Activated T-cell treated with anti-CD3 and anti-CD28 coated beads, Interleukin-2, amount 50 U/mL, for 1 hour (primary cell): ENCODE measurements at places on chromosomes 3 and 15.

DNA sequence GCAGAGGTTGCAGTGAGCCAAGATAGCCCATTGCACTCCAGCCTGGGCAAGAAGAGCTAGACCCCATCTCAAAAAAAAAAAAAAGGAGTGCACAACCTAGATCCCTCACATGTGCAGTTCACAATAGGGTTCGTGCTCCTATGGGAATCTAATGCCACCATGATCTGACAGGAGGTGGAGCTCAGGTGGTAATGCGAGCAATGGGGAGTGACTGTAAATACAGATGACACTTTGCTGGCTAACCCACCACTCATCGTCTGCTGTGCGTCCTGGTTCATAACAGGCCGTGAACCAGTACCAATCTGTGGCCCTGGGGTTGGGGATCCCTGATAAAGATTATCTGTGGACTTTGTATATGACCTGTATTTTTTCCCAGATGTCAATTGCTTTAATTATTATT lies 16.7 kb downstream of the USP8 start:
- no peak for DNase-seq

GRCh38 chr3:69288161-69288895 lies 97.6 kb downstream of the FRMD4B start:
- DNase-seq = no peak

DNA sequence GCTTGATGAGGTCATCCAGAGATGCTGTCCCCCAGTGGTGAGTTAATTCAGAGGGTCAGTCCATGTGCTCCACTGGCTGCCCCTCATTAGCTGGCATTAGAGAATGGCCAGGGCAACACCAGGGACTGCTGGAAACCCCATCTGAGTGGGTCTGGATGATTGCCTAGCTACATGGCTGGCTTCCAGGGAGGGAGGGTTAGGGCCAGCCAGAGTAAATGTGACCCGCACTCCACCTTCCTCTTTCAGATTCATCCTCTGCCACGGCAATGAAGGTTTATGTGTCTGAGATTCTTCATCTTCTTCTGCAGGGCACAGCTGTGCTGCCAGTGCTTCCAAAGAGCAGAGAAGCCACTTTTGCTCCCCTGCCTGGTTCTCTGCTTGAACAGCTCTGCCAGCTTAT lies 391.9 kb downstream of the OCA2 start:
- no peak for DNase-seq

- no peak for DNase-seq
Observed at GRCh38 chr3:171346019-171346418, 114.2 kb downstream of the TNIK start.

GRCh38 chr15:77027111-77027696 lies 32.3 kb downstream of the PSTPIP1 start:
- DNase-seq = no peak

- no peak for DNase-seq
Observed at GRCh38 chr3:37145611-37146010, 28.8 kb downstream of the LRRFIP2 start.

DNA sequence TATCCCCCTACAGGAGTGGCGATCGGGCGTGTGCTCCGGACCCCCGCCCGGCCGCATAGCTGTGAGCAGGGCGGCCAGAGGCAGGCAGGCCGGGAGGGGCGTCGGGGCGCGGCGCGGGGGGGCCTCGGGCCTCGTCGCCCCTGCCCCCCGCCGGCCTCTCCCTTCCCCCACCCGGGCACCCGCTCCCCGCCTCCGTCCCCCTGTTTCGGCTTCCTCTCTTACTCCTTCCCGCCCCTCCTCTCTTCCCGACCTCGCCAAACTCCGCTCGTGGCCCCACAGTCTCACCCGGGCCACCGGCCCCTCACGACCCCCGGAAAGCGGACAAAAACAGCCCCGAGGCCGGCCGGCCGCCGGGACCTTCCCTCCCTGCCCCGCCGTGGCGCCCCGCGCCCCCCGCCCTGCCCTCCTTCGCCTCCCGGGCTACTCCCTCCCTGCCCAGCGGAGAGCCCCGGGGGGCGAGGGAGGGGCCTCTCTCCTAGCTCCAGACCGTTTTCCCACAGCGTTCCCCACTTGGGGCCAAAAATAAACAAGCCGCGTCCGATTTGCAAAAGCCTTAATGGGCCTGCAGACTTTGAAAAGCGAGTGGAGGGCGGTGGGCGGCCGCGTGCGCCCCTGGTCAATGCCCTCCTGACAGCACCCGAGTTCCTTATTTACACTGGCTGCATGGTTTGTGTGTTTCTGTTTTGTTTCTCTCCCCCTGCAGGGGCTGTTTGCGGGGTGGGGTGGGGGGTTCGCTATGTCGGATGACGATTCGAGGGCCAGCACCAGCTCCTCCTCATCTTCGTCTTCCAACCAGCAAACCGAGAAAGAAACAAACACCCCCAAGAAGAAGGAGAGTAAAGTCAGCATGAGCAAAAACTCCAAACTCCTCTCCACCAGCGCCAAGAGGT lies 1.0 kb downstream of the UBE2E1 start:
- DNase-seq = peak; percentile 29

DNA sequence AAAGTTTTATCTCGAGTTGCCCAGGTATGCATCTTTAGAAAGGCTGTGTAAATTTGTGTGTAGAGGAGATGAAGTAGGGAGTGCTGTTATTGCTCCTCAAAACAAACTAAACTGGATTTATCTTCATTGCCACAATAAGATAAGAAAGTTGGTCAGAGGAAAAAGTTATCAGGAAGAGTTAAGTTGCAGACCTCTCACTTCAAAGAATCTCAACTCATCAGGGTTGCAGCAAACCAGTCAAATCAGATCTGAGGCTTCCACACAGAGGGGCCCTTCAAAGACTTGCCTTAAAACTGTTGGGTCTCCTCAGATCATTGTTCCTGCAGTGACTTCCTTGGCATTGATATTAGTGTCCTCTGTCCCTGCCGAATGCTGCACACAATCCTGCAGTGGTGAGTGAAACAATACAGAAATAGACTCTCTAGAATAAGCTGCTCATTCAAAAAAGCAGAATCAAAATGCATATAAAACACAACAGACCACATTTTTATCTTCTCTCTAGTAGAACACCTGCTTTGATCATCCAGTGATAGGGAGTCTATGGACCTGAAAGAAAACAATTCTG lies 191.2 kb upstream of the CBLB start:
- no peak for DNase-seq

- no peak for DNase-seq
Observed at GRCh38 chr3:139421460-139421859, 32.0 kb upstream of the COPB2 start.

- no peak for DNase-seq
Observed at GRCh38 chr3:128400671-128401070, 66.0 kb downstream of the DNAJB8 start.

DNA sequence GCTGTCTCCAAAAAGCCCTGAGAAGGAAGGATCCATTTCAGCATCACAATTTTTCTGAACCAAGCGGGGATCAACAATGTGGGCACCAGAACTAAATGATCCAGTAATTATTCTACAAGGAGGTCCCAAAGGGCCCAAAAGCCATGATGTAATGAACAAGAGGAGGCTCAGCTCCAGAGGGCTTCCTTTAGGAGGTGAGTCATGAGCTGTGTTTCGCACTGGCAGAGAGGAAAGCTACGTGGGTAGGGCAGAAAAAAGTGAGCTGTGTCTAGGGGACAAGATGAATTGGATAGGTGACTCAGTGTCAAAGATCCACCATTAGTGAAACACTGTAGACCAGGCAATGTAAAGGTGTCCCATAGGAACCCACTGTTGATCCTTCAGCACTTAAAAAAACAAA lies 113.4 kb downstream of the RORA start:
- no peak for DNase-seq

GRCh38 chr3:132536442-132537153 lies 60.5 kb upstream of the ACKR4 start:
- DNase-seq = no peak

DNA sequence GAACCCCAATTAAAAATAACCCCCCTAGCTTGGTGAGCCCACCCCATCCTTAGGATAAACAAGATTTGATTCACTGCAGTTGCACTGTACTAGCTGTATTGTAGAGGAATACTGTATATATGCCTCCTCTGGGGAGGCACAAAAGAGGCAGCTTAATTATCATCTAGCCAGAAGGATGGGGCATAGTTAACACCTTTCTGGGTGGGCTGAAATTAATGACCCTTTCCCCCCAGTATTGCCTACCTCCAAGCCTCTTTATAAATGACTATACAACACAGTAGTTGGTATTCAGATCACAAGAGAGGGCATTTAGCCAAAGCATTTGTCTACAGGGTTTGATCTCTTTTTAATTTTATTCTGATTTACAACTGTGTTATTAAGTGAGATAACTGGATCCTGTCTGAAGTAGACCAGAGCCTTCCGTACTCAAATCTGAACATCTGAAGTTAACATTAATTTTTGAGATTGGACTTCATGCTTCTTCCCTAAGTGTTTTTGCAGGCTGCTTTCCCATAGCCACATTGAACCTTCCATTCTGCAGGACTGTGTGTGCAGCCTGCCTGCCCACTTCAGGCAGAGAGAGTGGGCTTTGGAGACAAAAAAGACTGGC lies 807.0 kb upstream of the ARRDC4 start:
- DNase-seq = no peak

DNA sequence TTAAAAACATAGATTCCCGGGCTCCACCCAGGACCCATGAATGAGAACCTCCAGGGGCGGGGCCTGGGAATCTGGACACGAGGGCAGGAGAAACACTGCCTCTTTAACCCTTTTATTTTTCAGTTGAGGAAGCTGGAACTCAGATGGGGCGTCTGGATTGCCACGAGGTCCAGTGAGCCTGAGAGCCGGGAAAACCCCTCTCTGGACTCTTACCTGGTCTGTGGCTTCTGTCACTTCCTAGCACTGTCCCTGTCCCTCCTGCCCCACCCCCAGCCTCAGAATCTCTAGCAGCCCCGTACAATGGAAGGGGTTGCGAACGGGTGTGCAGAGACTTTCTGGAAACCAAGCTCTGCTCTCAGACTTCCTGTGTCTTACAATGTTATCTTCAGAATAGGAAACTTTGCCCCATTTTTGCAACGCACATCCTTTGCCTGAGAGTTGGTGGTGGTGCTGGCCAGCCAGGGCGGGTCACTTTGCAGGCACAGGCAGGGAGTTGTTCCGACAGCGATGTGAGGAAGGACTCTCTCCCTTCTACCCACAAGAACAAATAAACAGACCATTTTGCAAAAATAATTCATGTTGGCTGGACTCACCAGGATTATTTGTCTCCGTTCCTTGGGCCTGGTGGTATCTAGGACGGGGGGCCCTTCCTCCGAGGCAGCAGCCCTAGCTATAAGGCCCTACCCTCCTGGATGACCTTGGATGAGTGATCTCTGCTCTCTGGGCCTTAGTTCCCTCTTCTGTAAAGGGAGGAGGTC lies 59.1 kb downstream of the SMAD6 start:
- DNase-seq = no peak

- no peak for DNase-seq
Observed at GRCh38 chr3:143147707-143148106, 28.1 kb downstream of the CHST2 start.

DNA sequence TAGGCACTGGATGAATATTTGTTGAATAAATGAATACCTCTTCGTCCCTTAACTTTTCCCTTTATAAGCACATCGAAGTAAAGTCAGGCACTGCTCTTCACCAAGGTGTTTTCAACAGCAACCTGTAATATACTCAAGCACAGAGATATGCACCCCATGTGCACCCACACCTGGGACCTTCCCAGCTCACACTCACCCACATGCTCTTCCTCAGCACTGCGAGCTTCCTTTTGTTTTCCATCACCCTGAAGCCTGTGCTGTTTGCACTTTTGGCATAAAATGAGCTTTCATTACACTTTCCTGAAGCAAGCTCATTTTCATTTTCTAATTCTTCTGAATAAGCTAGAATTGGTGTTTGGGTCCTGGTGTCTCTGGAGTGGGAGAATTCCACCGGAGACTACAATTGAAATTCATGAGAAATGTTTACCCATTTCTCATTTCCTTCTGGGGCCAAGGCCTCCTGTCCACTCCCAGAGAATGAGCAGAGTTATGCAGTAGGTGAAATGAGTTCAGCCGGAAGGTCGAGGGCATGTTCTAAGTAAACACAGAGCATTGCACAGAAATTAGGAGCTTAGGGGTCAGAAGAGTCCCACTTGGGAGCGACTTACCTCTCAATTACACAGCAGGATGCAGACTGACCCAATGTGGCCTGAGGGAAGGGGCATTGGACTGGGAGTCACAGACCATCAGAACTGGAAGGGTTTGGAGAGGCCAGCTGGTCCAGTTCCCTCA lies 15.0 kb downstream of the MASP1 start:
- DNase-seq = no peak

DNA sequence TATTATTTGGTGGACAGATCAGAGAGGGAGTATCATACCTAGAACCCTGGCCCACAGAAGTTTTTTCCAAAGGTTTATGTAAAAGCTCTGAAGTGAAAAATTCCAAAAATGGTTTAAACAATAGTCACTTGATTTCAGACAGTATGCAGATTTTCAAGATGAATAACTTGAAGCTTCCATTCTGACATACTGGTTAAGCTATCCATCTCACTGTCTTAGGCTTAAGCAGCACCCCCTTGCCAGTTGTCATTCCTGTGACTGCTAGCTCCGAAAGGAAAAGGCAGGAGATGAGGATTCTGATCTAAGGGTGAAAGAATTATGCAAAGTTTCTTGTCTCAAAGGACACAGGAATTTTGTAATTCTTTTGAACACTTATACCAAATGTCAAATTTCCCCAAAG lies 337.5 kb upstream of the THBS1 start:
- no peak for DNase-seq

DNA sequence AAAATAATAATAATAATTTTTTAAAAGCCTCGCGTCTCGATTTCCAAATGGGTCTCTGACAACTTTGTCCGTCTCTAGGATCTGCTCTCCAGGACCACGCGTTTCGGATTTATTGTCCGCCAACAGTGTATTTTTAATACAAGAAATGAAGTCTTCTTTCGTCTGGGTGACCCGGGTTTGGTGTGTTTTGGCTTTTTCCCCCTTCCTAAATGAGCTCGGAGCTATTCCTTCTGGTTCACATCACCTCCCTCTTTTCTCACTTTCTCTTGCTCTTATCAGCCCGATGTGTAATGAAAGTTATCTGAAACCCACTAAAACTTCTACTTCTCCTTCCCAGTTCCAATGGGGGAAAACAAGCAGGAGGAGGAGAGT lies 516.7 kb downstream of the MECOM start:
- DNase-seq = no peak

- no peak for DNase-seq
Observed at GRCh38 chr15:57324944-57325679, 51.2 kb upstream of the CGNL1 start.

- DNase-seq = no peak
Observed at GRCh38 chr3:157099326-157100095, 60.4 kb downstream of the CCNL1 start.

- DNase-seq = no peak
Observed at GRCh38 chr3:160196511-160197104, 28.6 kb upstream of the C3orf80 start.

- no peak for DNase-seq
Observed at GRCh38 chr3:112351036-112351435, 18.1 kb downstream of the CD200 start.

GRCh38 chr15:35071106-35071505 lies 14.0 kb downstream of the NANOGP8 start:
- DNase-seq = no peak

GRCh38 chr15:58419803-58420524 lies 11.8 kb upstream of the LIPC start:
- no peak for DNase-seq

DNA sequence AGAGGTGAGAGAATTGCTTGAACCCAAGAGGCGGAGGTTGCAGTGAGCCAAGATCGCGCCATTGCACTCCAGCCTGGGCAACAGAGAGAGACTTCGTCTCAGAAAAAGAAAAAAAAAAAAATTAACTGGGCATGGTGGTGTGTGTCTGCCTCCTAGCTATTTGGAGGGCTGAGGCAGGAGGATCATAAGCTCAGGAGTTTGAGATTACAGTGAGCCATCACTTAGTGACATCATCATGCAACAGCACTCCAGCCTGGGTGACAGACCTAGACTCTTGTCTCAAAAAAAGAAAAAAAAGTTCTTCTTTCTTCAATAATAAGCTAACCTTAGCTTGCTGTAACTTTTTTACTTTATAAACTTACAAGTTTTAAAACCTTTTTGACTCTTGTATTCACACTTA lies 99.8 kb downstream of the SLMAP start:
- no peak for DNase-seq
